Esophagus muscularis mucosa (tissue), 4 donors: ENCODE measurements at places on chromosomes 12 and 14.

- DNase-seq: no peak
Measured at GRCh38 chr12:122190842-122191668, 8.1 kb downstream of the LRRC43 start.

- DNase-seq: no peak
Measured at GRCh38 chr14:99344051-99344758, 72.2 kb upstream of the BCL11B start.

DNA sequence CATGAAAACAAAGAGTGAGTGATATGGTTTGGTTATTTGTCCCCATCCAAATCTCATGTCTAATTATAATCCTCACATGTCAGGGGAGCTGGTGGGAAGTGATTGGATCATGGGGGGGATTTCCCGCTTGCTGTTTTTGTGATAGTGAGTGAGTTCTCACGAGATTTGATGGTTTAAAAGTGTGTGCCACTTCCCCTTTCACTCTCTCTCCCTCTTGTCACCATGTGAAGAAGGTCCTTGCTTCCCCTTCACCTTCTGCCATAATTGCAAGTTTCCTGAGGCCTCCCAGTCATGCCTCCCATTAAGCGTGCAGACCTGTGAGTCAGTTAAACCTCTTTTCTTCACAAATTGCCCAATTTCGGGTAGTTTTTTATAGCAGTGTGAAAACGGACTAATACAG is 2.1 kb upstream of the ATXN7L3B start:
- no peak for DNase-seq

GRCh38 chr14:41285186-41285748 is 321.4 kb upstream of the LRFN5 start:
- no peak for DNase-seq

DNA sequence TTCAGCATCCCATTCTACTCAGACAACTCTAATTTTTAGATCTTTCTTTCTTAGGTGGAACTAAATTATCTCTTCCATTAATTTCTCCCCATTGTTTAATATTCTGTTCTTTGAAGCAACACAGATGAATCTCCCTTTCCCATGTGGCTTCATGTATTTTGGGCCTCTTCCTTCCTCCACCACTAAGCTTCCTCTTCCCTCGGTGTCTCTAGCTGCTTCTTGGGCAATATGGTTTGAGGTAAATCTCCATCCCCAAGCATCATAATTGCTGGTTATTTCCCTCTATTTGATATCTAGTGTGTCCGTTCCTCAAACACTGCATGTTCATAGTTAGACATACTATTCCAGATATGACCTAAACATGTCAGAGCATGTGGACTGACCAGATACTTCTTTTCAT is 119.2 kb downstream of the PELI2 start:
- DNase-seq: no peak

GRCh38 chr12:126668538-126668937 is 1598.4 kb upstream of the TMEM132C start:
- no peak for DNase-seq

DNA sequence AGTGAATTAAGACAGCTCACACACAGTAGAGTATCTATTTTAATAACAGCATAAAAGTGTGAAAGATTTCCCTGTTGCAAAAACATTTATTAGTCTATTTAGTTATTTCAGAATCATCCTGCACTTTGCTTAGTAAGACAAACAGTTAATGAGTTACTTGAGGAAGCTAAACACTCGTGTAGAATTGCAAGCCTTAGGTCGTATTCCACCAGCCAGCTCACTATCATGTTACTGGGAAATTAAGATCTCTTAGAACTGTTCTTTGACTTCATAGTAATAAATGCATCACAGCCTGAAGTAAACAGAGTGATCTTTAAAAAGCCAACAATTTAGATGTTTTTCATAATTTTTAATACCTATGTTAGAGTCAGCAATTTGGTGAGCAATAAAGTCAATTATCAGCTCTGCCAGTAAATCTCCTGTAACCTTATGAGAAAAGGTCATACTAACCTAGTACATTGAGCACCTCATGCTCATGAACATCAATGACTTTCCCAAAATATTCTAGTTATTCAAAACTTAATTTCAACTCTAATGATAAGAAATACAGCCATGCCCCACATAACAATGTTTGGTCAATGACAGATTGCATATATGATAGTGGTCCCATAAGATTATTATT is 26.7 kb upstream of the ETNK1 start:
- no peak for DNase-seq

DNA sequence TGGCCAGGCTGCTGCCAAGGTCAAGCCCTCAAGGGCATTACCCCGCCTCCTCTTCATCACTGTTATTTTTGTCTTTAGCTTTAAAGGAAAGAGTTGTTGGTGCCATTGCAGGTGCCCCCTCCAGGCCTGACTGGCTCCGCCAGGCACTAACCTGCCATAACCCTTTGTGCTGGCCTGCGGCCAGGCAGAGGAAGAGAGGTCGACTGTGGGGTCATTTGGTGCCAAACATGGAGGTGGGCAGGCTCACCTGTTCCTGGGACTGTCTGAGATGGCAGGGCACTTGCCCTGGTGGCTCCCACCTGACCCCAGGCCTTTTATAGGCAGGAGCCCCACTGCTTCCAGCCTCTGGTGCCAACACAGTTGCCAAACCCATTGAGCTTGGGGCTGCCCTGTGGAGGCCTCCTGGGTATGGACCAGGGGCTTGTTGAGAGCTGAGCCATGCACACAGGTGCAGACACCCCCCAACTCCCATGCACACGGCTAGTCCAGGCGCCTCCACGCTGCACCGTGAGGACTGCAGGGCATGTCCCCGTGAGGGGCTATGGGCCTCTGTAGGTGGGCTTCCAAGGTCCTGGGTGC is 29.4 kb upstream of the PLD4 start:
- DNase-seq: no peak

GRCh38 chr14:49367696-49368095 is 218.5 kb downstream of the RPS29 start:
- no peak for DNase-seq

DNA sequence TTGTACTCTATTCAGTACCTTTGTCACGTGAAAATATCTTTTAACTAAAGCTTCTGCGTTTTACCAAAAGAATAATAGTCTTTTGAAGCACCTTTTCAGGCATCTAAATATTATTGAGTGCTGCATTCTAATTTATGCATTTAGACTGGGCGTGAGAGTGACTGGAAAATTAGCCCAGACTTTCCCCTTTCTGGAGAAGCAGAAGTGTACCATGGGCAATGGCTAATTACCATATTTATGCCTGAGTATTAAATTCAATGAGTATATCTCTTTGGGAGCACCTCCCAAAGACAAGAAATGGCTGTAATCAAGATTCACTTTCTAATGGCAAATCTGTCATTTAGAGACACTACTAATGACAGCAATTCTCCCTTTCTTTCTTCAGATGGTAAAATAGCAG is 174.9 kb downstream of the LRRK2 start:
- DNase-seq: no peak

DNA sequence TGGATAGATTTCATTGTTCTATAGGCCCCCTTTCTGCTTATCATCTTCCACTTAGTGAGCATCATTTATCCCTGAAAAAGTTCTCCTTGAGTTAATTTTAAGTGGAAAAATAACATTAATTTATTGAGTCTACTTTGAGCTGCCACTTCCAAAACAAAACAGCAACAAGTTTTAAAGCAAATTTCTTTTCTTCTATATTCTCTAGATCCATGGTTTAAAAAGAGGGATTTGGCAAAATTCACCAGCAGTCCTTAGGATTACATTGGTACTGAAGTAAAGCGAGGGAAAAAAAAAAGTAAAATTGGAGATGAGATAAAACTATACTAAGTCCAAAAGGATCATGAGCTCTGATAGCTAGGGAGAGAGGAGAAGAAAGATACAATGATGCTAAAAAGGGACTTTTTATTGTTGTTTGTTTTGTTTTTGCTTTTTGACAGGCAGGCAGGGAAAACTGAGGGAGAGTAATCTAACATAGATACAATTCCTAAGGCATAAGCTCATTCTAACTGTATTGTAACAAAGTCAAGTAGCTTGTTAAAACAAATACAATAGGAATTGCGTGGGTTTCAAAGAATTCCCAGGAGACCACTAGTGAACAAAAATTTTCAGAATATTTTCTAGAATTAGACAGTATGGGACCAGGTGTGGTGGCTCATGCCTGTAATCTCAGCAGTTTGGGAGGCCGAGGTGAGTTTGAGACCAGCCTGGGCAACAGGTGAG is 19.2 kb upstream of the PLEKHA5 start:
- DNase-seq: no peak

GRCh38 chr14:70442750-70443149 is 9.2 kb upstream of the ADAM21 start:
- no peak for DNase-seq

- DNase-seq: no peak
Measured at GRCh38 chr14:89267163-89267562, 149.9 kb downstream of the FOXN3 start.

- no peak for DNase-seq
Measured at GRCh38 chr14:99691111-99691885, 7.2 kb downstream of the CYP46A1 start.

- peak; percentile 3 for DNase-seq
Measured at GRCh38 chr12:62912644-62913043, 22.3 kb downstream of the PPM1H start.

GRCh38 chr12:96323906-96324305 is 76.3 kb downstream of the CDK17 start:
- no peak for DNase-seq

GRCh38 chr14:104751539-104752422 is 1.2 kb upstream of the SIVA1 start:
- no peak for DNase-seq

DNA sequence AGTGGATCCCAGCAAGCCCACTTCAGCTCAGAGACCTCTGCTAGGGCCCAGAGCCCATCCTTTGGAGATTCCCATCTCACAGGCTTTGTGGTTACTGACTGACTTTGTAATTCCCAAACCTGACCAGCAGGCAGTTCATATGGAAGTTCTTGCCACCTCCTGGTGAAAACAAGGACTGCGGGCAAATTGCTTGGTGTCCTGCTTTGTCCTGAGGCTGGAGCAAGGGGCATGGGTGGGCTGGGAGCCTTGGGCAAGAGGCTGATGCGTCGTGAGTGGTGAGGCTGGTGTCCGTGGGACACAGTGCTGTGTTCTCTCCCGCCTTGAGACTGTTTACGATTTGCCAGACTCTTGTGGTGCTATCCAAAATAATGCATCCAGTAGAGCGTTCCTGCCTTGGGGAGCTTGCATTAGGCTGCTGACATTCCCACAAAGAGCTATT is 91.0 kb downstream of the LRRC74A start:
- no peak for DNase-seq

DNA sequence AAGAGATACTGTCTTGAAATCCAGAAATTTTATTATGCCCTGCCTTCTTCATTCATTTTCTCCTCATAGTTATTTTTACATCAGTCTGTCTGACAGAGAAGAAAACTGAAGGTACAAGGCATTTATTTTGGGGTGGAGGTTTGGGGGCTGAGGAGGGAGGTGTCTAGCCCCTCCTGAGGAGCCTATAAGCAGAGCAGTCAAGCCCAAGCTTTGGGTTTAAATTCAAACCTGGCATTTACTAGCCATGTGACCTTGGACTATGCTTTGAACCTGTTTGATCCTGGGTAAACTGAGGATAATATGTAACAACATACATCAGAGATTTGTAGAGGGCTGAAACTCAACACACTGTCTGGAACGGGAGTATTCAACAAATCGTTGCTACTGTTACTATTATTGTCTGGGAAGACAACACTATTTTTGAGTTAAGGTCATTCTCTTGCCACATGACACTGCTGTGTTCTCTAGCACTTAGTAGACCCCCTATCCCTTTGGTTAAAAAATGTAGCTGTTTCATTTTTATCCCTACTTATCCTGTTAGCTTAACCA is 66.1 kb upstream of the STRN3 start:
- DNase-seq: no peak

DNA sequence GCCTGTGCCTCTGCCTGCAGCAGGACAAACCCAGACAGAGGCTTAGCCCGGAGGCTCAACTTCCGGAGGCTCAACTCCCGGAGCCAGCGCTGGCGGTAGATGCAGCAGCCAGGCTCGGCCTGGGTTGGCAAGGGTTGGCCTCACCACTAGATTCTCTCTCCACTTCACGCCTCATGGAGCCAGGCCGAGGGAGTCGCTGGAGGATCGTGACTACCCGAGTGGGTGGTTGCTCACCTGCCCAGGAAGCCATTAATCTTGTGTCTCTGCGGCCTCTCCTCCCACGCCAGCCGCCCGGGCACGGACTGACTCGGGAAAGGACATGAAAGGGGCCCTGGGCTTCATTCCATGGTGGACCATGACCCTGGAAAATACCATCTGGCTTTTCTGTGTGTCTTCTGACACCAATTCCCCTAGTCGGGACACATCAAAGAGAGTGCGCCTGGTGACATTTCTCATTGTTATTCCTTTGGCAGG is 20.8 kb downstream of the ESRRB start:
- DNase-seq: no peak

- DNase-seq: no peak
Measured at GRCh38 chr12:129622566-129622965, 281.3 kb downstream of the TMEM132D start.

DNA sequence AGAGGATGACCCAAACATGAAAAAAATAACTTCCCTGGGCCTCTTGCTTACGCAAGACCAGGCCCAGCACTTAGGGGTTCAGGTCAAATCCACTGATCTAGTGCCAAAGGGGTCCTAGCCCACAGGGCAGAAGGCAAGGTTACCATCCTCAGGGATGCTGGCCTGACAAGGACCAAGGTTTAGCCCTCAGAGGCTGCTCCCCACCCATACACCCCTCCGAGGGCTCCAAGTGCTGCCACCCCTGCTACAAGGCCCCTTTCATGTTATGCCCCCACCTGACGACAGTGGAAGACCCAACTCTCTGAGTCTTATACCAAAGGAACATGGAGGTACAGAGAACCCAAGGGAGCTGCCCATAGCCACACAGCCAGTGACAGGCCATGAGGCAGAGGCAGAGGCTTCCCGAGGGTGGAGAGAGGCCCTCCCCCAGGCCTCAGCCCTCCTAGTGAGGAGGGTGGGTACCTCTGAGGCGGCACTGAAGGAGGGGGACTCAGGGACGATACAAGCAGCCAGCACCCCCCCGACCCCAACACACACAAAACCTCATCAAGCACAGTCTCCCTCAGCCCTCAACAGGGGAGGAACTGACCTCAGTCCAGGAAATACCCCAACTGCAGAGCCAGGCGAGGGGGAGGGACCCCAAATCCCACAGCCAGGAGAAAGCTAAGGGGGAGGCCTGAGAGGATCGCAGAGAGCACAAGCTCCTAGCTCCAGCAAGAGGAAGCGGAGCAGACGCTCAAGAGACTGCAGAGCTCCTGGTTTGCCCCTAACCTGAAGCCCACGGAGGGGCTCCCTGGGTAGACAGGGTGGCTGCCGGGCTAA is 37.0 kb downstream of the ANAPC7 start:
- no peak for DNase-seq

DNA sequence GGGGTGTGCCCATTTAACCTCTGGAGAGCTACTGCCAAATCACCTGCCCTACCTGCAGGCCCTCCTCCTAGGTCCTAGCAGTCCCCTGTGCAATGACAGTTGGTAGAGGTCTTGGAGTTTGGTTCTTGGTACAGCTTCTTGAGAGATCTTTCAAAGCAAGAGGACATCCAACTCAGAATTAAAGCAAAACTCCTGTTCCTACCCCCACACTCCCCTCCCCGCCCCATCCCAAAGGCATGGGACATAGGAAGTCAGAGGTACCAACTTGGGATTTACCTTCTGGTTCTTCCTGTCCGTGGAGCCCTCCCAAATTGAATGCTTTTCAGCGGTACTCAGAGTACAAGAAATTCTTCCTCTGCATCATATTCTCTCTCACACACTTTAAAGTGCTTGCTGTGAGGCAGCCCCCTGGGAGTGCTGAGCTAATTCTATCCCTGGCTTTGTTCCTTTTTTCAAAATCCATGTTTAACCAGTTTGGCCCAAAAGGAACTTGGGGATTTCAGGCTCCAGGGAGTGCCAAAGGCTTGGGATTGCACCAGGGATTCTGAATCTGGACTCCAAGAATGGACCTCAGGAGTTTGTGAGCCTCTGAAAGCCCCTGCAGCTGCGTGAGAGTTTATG is 40.8 kb downstream of the GALNT16 start:
- DNase-seq: no peak
